T-helper 17 cell (primary cell): ENCODE measurements at places on chromosomes 11 and 22.
A peak's percentile ranks its signal among the peaks of the same experiment; 100 is the strongest.

GRCh38 chr22:35054064-35054463 is 11.9 kb upstream of the ISX start:
- no peaks in the 10 kb centered on the region for H3K36me3 ChIP-seq
- no peak overlapping the region for H3K27ac ChIP-seq
- H3K4me3 ChIP-seq, result no peak overlapping the region
- no peaks in the 10 kb centered on the region for H3K4me1 ChIP-seq
- no peak for DNase-seq

- no peaks in the 10 kb centered on the region for H3K36me3 ChIP-seq
- DNase-seq, result no peak
- peaks cover 10% of the 10 kb centered on the region for H3K27me3 ChIP-seq
- no peak overlapping the region for H3K4me3 ChIP-seq
Measured at GRCh38 chr11:109960831-109961230, 132.4 kb upstream of the ZC3H12C start.

GRCh38 chr11:74806267-74806666 is 57.6 kb downstream of the RNF169 start:
- peaks cover 2% of the 10 kb centered on the region for H3K36me3 ChIP-seq
- H3K4me1 ChIP-seq, result peaks cover 14% of the 10 kb centered on the region
- H3K4me3 ChIP-seq, result no peak overlapping the region
- no peak for DNase-seq
- H3K27me3 ChIP-seq, result no peaks in the 10 kb centered on the region

DNA sequence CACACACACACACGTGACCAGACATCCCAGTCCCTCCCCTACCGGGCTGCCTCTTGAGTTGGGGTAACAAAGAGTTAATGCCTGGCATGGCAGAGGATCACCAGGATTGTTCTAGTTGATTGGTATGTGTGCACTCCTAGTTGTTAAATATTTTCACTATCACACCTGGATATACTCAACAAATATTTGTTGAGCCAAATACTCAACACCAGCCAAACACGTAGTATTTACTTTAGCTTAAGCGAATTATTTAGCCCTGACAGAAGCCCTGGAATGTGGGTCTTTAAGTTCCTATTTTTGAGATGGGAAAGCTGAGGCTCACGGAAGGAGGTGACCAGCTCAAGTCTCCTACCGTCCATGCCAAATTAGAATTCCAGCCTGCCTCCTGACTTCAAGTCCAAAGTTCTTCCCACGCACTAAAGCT is 10.5 kb downstream of the CD3E start:
- H3K27me3 ChIP-seq, result no peaks in the 10 kb centered on the region
- H3K27ac ChIP-seq, result peak overlapping the region; percentile 95
- H3K4me3 ChIP-seq, result peak overlapping the region; percentile 91
- H3K4me1 ChIP-seq, result peaks cover 66% of the 10 kb centered on the region
- H3K36me3 ChIP-seq, result peaks cover 14% of the 10 kb centered on the region

GRCh38 chr11:46277622-46278386 is at the start of gene CREB3L1:
Gene CREB3L1, plus strand, starts transcription at chr11:46277662. Its CDS starts 450 bp downstream, at chr11:46278112.
- peaks cover 55% of the 10 kb centered on the region for H3K27me3 ChIP-seq
- DNase-seq, result no peak
- H3K36me3 ChIP-seq, result peaks cover 3% of the 10 kb centered on the region

DNA sequence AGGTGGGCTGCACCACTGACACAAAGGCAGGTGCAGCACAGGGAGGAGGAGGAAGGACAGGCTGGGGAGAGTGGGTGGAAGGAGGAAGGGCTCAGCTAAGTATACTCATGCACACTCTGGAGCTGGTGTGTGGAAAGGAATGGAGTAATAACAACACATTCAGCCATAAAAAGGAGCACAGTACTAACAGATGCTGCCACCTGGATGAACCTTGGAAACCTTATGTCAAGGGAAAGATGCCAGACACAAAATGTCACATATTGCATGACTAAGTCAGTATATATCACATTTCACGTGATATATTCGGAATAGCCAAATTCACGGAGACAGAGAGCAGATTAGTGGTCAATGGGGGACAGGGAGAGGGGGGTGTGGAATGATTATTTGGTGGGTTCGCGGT is 389.6 kb upstream of the SYN3 start:
- DNase-seq, result no peak
- no peaks in the 10 kb centered on the region for H3K4me1 ChIP-seq
- no peak overlapping the region for H3K27ac ChIP-seq
- no peaks in the 10 kb centered on the region for H3K36me3 ChIP-seq

- H3K36me3 ChIP-seq, result peaks cover 7% of the 10 kb centered on the region
- H3K4me1 ChIP-seq, result no peaks in the 10 kb centered on the region
- no peak for DNase-seq
Measured at GRCh38 chr11:124081483-124081882, 33.8 kb upstream of the VWA5A start.

DNA sequence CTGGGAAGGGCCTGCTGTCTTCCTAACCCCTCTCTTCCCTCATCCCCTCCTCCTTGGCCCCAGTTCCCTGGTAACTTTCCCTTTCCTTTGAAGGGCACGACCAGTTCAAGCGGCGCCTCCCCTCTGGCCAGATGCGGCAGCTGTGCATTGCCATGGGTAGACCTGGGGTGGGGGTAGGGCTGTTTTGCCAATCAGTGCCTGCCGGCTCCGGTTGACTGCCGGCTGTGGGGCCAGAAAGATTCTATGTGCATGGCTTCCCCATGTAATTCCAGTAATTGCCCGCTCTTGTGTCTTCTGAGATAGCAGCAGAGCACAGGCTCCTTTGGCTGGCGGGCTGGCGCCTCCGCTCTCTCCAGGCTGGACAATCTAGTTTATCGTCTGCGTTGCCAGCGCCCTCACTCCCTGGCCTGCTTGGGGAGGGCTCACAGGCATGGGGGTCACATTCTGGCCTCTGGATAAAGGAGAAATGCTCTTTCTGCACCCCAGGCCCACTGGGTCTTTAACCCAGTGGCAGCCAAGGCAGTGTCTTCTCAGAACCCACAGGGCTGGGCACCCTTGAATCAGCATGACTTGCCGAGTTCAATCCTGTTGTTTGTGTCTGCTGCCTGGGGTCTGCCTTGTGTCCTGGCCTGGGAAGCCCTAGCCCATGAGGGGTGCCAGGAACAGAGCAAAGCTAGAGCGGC is 9.4 kb downstream of the SIDT2 start:
- H3K4me1 ChIP-seq, result peaks cover 4% of the 10 kb centered on the region
- DNase-seq, result no peak
- no peaks in the 10 kb centered on the region for H3K27me3 ChIP-seq
- peak overlapping the region; percentile 45 for H3K4me3 ChIP-seq

- DNase-seq, result no peak
- H3K4me1 ChIP-seq, result peaks cover 5% of the 10 kb centered on the region
- H3K27ac ChIP-seq, result no peak overlapping the region
- no peaks in the 10 kb centered on the region for H3K36me3 ChIP-seq
- no peak overlapping the region for H3K4me3 ChIP-seq
- peaks cover 8% of the 10 kb centered on the region for H3K27me3 ChIP-seq
Measured at GRCh38 chr22:38347181-38347943, 30.1 kb upstream of the CSNK1E start.

DNA sequence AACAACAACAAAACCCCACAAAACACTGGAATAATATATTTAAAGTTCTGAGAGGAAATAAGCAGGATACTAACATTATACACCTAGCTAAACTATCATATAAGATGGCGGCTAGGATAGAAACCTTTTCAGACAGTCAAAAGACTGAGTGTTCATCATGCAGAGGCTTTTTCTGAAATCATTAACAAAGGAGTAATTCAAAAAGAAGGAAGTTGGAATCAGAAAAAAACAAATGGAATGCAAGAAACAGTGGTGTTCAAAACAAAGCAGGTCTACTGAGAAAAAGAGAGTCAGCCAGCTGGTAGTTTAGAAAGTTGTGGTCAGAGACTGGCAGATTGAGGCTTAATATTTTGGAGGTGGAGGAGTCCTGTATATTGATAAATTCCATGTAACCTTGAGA is 30.1 kb upstream of the ZBTB44 start:
- H3K27ac ChIP-seq, result no peak overlapping the region
- DNase-seq, result no peak
- no peak overlapping the region for H3K4me3 ChIP-seq
- no peaks in the 10 kb centered on the region for H3K27me3 ChIP-seq

DNA sequence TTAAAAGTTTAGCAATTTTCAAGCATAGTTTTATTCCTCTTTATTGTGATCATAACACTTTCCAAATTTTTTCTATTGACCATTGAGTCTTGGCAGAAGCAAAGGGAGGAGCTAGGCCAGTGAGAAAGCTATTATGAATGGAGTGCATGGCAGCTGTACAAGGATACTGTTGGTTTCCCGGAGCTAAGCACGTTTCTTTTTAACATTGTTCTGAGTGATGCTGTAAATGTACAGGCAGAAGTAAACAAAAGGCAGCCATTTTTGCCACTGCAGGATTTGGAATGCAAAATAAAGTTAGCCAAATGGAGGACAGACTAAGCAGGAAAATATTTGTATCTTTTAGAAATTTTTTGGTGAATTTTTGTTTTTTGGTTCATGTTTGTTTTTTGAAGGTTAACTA is 16.2 kb downstream of the CBL start:
- peaks cover 5% of the 10 kb centered on the region for H3K36me3 ChIP-seq
- no peaks in the 10 kb centered on the region for H3K27me3 ChIP-seq
- peak overlapping the region; percentile 41 for H3K4me3 ChIP-seq
- peak overlapping the region; percentile 82 for H3K27ac ChIP-seq

DNA sequence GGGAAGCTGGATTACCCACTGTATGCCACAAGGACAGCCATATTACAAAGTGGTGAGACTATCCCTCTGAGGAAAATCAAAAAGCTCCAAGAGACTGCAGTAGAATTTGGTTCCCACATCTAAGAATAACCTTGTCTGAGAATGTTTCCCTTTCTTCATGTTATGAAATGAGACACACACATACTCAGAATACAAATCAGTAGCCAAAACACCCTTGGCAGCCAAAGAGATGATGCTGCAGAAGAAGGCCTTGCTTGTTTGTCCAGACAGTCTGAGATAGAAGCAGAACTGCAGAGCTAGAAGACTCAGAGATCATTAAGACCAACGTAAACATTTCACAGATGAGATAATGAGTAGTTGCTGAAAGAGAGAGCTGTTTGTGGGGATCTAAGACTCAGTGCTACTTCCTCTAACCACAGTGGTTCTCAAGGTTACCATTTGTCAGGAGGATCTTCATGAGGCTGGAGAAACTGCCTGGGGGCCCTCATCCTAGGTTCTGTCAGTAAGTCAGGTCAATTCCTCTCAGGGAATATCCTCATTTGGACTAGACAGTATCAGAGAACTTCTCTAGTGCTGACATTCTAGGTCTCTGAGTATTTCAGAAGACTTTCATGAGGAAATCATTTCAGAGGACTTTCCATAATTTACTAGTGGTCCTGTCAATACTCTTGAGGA is 38.9 kb downstream of the RELT start:
- peaks cover 9% of the 10 kb centered on the region for H3K4me1 ChIP-seq
- peak overlapping the region; percentile 29 for H3K27ac ChIP-seq
- H3K4me3 ChIP-seq, result no peak overlapping the region

GRCh38 chr11:130720232-130721022 is 195.9 kb downstream of the SNX19 start:
- no peaks in the 10 kb centered on the region for H3K4me1 ChIP-seq
- DNase-seq, result no peak
- H3K4me3 ChIP-seq, result no peak overlapping the region
- no peaks in the 10 kb centered on the region for H3K36me3 ChIP-seq

DNA sequence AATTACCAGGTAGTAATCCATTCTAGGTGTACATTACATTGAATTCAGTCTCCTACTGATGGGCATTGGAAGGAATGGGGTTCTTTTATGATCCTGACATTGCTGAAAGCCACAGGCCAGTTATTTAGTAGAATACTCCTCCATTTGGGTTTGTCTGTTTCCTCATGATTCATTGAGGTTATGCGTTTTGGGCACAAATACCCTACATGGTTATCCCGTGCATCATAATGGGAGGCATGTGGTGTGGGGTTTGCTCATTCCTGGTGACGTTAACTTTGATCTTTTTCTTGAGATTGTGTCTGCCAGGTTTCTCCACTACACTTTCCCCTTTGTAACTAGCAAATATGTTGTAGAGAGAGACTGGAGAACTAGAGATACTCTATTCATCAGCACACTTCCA is 5.5 kb downstream of the FOLR3 start:
- DNase-seq, result no peak
- H3K27ac ChIP-seq, result peak overlapping the region; percentile 3
- H3K4me3 ChIP-seq, result no peak overlapping the region
- H3K27me3 ChIP-seq, result peaks cover 22% of the 10 kb centered on the region
- no peaks in the 10 kb centered on the region for H3K36me3 ChIP-seq

- no peak overlapping the region for H3K27ac ChIP-seq
- no peaks in the 10 kb centered on the region for H3K4me1 ChIP-seq
- H3K27me3 ChIP-seq, result no peaks in the 10 kb centered on the region
- no peak overlapping the region for H3K4me3 ChIP-seq
Measured at GRCh38 chr11:79253280-79253679, 187.6 kb downstream of the TENM4 start.

GRCh38 chr11:92625894-92626293 is 343.6 kb upstream of the MTNR1B start:
- H3K27me3 ChIP-seq, result no peaks in the 10 kb centered on the region
- H3K4me3 ChIP-seq, result no peak overlapping the region
- no peak overlapping the region for H3K27ac ChIP-seq
- no peaks in the 10 kb centered on the region for H3K4me1 ChIP-seq

- peaks cover 5% of the 10 kb centered on the region for H3K36me3 ChIP-seq
- H3K27ac ChIP-seq, result no peak overlapping the region
- H3K27me3 ChIP-seq, result peaks cover 35% of the 10 kb centered on the region
- no peak for DNase-seq
- H3K4me1 ChIP-seq, result no peaks in the 10 kb centered on the region
- H3K4me3 ChIP-seq, result no peak overlapping the region
Measured at GRCh38 chr22:44758344-44758973, 6.1 kb downstream of the ARHGAP8 start.

GRCh38 chr11:74819400-74819799 is 70.8 kb downstream of the RNF169 start:
- peaks cover 13% of the 10 kb centered on the region for H3K36me3 ChIP-seq
- DNase-seq, result no peak
- H3K27ac ChIP-seq, result peak overlapping the region; percentile 10
- H3K4me1 ChIP-seq, result peaks cover 20% of the 10 kb centered on the region
- H3K4me3 ChIP-seq, result no peak overlapping the region
- no peaks in the 10 kb centered on the region for H3K27me3 ChIP-seq

DNA sequence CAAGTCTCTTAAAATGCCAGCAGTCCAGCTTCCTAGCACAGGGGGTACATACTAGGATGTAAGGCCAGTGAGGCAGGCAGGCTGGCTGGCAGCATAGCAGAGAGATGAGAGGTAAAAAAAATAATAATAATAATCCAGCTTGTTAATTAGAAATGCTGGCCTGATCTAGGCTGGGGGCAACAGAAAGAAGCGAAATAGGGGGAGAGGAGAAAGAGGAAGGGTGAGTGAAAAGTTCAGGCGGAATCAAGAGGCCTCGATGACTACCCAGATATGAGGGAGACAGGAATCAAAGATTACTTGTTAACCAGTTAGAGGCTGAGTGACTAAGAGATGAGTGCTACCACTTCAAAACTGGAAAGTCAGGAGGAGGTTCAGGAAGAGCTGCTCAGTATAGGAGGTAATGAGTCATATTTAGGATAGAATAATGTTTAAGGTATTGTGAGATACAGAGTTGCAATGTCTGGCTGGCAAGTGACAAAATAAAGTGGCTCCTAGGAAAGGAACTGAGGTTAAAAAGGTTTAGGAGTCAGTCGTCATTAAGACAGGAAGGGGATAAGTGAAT is 2.8 kb downstream of the ALKBH8 start:
- peaks cover 2% of the 10 kb centered on the region for H3K36me3 ChIP-seq
- no peak overlapping the region for H3K4me3 ChIP-seq
- no peaks in the 10 kb centered on the region for H3K27me3 ChIP-seq

GRCh38 chr11:70906101-70906500 is 346.3 kb downstream of the SHANK2 start:
- H3K4me1 ChIP-seq, result no peaks in the 10 kb centered on the region
- no peaks in the 10 kb centered on the region for H3K36me3 ChIP-seq
- H3K27me3 ChIP-seq, result peaks cover 26% of the 10 kb centered on the region
- H3K27ac ChIP-seq, result no peak overlapping the region
- no peak for DNase-seq

GRCh38 chr11:57798905-57799559 is 37.4 kb downstream of the CTNND1 start:
- H3K36me3 ChIP-seq, result peaks cover 9% of the 10 kb centered on the region
- H3K4me1 ChIP-seq, result peaks cover 20% of the 10 kb centered on the region
- DNase-seq, result no peak
- H3K4me3 ChIP-seq, result no peak overlapping the region
- H3K27ac ChIP-seq, result peak overlapping the region; percentile 77
